ENCODE measurements at places on chromosomes 16 and 17.

DNA sequence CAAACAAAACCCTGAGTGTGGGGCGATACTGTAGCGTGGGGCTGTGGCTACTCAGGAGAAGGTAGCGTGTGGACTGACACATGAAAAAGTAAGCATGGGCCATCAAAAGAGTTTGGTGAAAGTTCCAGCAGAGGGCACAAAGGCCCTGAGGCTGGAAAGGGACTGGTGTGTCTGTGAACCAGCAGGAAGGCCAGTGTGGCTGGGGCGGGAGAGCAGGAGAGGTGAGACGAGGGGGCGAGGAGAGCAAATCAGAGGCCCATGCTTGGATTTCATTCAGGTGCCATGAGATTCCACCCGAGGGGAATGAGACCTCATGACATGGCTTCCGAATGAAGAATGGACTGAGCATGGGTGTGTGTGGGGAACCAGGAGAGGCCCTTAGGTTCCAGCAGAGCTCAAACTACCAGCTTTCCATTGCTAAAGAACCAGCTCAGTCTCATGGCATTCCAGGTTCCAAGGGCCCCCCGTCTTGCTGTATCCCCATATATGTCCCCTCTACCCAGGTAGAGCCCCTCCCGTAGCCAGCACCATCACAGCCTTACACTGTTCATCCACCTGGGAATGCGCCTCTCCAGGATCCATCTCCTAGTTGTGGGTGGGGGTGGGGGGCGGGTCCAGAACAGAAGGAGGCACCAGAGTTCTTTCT, 31.1 kb downstream of the TRPV2 start:
- no peak for DNase-seq

DNA sequence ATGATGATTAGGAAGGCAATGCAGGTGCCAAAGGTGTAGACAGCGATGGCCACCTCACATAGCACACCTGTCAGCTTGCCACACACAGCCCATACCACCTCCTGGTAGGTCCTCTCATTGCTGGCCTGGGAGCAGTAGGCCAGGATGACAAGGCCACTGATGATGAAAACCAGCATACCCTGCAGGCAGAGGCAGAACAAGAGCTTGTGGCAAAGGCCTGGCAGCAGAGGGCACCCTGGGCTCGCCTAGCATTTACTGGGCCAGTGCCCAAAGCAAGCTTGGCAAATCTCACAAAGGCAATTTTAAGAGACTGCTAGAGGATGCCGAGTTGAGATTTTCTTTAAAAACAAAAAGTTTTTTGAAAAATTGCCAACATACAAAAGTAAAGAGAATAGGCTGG, 5.9 kb downstream of the SLC38A7 start:
- DNase-seq = no peak

GRCh38 chr17:49992191-49992932, 2.7 kb downstream of the DLX3 start:
- DNase-seq = no peak

GRCh38 chr17:47276868-47277267, 23.2 kb downstream of the ITGB3 start:
- no peak for DNase-seq

DNA sequence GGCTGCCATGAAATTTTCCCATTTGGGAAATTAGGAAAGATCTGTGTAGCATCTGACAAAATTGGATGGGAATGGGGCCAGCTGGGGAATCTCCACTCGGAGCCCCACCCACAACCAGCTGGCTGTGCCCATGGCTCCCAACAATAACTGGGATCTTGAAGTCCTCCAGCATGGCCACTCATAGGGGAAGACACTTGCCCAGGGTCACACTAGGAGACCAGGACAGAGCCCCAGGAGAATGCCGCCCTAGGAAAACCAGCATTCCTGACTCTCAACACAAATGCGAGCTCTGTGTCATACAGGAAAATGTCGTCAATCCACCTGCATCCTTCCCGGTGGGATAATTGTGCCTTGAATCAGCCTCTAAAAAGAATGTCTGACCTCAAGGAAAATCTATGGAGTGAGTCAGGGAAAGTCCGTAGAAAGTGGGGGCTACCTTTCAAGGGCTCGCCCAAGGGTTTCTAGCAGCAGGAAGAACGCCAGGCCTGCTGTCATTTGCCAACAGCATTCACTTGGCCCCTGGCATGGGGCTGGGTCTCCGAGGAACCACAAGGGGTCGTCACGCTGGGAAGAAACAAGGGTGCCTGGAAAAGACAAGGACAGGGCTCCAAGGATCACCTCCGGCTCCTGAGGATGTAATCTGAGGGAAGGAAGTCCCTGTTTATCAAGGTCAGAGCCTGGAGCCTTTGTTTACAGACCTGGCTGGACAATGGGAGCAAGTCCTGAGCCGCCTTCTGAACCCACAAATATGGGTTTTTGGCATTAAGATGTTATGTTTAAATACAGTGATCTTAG, 15.9 kb downstream of the CDH5 start:
- no peak for DNase-seq

GRCh38 chr17:5583426-5584382, 605 bp downstream of the NLRP1 start:
- DNase-seq = peak; percentile 33

DNA sequence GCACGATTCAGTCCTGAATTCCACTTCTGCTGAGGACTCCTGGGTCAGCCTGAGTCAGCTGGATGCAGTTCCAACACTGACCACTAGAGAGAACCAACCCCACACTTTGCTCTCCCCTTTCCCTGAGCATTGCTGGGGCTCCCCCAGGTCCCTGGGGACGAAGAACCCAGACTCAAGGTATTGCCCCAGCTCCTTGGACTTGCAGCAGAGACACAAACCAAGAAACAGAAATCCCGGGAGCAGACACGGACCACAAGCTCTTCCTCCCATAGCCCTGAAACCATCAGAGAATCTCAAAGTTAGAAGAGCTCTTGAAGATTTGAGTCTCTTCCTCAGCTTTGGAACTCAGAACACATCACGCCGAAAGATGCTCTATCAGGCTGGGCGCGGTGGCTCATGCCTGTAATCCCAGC, 678 bp upstream of the GH1 start:
- peak; percentile 81 for DNase-seq

DNA sequence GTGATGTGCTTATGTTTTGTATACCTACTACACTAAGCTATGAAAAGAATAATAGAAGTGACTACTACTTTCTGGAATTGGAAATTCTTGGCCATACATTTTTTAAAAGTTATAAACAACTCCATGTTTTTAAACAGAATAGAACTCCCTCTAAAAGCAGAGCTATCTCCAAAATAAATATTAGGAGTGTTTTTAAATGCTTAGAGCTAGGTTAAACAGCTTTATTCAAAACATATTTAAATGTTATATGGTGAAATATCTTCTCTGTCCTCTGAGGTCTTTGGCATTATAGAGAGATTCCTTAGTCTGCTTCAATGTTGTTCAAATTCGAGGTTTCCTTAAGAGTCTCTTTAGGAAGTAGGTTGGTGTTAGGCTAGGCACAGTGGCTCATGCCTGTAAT, 22.9 kb upstream of the PSMC5 start:
- no peak for DNase-seq

DNA sequence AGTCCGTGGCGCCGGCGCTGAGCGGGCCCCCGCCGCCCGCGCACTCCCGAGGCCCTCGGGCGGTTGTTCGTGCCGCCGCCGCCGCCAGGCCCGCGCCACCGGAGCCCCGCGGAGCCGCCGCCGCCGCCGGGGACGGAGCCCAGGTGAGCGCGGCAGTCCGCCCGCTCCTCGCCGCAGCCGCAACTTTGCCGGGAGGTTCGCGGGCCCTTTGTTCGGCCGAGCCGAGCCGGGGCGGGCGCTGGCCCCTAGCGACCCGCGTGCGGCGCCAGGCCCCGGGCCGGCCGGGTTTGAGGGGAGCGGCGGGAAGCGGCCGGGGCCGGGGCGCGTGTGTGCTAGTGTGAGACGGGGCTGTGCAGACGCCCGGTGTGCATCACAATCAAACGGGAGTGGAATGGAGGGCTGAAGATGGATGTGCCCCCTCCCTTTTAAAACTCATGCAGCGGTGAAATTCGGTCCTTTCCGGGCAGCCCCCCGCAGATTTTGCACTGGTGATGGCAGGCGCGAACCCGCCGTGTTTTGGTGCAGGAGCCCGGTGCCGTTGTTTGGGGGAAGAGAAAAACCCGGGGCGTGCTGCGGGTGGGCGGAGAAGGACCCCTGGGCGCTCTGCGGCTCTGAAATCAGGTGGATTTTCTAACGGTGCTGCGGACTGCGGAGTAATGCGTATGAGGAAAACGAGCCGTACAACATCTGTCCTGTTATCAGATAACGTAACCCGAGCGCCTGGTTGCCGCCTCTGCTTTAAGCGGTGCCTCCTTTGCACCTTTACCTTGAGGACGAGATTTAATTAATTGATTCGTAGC, 823 bp downstream of the TNRC6C start:
- DNase-seq = peak; percentile 54

DNA sequence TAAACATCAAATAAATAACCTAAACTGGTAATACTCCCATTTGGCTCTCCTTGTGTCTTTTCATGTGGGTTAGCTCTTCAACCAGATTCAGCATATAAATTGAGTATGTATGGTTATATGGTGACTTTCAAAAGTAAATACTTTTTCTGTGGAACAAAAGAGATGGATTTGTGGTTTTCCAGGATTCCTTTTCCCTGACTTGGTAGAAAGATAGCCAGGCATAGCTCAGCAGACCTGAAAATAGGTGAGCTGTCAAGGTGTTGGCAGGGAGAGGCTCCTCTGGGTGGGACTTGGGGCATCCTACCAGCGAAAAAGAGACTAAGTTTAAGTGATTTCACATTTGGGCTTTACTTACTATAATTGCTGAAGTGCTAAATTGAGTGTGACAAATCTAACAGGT, 80.3 kb downstream of the FTO start:
- no peak for DNase-seq

DNA sequence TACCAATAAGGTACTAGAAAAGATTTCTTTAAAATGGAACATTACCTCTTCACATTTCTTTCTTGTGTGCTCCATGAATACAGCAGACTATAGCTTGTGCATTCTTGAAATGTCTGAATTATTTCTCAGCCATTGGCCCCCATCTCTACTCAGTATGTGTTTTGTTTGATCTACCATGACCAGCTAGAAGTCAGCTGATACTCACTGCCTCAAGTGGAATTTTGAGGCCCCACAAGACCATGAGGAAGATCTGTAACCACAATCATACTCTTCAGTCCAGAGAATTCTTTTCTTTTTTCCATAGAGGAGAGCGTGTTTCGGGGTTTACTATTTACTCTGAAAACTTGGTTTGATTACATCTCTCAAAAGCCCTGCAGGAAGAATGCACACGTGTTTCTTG, 319.1 kb downstream of the TOX3 start:
- DNase-seq = no peak

DNA sequence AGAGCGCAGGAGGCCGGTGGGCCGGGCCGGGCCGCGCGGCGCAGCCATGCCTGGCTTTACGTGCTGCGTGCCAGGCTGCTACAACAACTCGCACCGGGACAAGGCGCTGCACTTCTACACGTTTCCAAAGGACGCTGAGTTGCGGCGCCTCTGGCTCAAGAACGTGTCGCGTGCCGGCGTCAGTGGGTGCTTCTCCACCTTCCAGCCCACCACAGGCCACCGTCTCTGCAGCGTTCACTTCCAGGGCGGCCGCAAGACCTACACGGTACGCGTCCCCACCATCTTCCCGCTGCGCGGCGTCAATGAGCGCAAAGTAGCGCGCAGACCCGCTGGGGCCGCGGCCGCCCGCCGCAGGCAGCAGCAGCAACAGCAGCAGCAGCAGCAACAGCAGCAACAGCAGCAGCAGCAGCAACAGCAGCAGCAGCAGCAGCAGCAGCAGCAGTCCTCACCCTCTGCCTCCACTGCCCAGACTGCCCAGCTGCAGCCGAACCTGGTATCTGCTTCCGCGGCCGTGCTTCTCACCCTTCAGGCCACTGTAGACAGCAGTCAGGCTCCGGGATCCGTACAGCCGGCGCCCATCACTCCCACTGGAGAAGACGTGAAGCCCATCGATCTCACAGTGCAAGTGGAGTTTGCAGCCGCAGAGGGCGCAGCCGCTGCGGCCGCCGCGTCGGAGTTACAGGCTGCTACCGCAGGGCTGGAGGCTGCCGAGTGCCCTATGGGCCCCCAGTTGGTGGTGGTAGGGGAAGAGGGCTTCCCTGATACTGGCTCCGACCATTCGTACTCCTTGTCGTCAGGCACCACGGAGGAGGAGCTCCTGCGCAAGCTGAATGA, 606 bp downstream of the THAP11 start:
- peak; percentile 72 for DNase-seq

GRCh38 chr17:6496116-6496481, 51.8 kb downstream of the PIMREG start:
- DNase-seq = peak; percentile 26

DNA sequence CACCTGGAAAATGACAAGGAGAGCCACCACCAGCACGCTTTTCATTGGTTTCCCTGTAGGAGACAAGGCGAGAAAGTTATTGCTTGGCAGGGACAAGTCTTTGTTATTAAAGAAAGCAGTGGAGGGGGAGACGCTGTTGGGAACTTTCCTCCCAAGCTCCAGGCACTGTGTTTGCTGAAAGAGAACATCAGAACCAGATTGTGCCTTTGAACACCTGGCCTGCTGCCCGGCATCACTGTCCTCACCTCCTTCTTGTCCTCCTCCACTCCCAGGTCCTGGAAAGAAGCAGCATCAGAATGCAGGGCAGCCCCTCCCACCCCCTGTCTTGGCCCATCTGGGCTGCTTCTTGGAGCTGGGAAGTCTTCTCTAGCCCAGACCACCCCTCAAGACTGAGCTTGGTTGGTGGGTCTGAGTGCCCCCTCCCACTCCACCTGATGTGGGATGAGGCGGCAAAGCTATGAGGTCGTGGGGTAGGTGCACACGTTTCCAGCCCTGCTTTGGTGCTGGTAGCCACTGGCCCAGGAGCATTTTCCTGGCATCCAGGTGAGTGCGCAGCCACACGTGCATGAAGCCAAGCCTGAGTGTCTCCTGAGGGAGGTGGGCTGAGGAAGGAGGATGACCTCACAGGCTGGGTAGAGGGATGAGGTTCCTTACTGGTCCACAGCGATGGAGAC, 6.2 kb downstream of the CCR7 start:
- DNase-seq = peak; percentile 25

DNA sequence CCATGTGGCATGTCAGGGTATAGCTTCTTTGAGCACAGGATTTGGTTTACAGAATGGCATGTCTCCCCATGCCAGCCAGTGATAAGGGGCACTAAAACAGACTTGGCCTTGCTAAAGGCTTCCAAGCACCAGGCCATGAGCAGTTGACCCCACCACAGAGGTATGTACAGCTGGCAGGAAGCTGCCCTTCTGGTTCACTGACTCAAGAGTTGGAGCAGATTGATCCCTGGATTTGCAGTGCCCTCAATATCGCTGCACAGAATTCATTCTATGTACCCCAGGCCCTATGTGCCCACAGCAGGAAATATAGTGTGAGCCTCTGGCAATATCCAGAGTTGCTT, 24.3 kb downstream of the HLF start:
- DNase-seq = no peak

GRCh38 chr17:35069311-35069710, 5.8 kb upstream of the RFFL start:
- DNase-seq = no peak

GRCh38 chr16:49672753-49673152, 183.2 kb downstream of the ZNF423 start:
- DNase-seq = no peak
